CD4-positive, alpha-beta T cell treated with Interferon gamma for 1 hour (primary cell): ENCODE measurements at places on chromosomes 13 and 19.
A peak's percentile ranks its signal among the peaks of the same experiment; 100 is the strongest.

GRCh38 chr13:29878101-29878500 is 27.7 kb upstream of the UBL3 start:
- no peak for DNase-seq

DNA sequence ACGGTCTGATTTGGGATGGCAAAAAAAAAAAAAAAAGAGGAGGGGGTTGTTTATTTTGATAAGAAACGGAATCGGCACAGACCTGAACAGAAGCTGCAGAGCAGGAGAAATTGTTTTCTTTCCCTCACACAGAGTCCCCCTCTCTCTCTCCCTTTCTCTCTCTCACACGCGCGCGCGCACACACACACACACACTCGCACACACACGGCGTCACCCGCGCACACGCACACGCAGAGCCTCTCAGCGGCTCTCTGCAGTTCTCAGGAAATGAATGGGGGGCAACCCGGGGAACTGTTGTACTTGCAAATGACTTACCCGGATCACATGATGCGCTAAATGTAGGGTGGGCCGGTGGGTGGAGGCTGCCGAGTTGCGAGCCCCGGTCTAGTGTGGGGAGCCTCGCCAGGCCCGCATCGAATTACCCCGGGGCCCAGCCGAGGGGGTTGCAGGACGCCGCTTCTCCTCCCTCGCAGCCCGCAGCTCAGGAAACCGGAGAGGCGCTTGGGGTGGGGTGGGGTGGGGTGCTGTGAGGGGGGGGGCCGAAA is 475 bp downstream of the KLF12 start:
- DNase-seq, result peak; percentile 94

GRCh38 chr13:84951128-84951527 is 848.1 kb downstream of the SLITRK6 start:
- DNase-seq, result no peak

DNA sequence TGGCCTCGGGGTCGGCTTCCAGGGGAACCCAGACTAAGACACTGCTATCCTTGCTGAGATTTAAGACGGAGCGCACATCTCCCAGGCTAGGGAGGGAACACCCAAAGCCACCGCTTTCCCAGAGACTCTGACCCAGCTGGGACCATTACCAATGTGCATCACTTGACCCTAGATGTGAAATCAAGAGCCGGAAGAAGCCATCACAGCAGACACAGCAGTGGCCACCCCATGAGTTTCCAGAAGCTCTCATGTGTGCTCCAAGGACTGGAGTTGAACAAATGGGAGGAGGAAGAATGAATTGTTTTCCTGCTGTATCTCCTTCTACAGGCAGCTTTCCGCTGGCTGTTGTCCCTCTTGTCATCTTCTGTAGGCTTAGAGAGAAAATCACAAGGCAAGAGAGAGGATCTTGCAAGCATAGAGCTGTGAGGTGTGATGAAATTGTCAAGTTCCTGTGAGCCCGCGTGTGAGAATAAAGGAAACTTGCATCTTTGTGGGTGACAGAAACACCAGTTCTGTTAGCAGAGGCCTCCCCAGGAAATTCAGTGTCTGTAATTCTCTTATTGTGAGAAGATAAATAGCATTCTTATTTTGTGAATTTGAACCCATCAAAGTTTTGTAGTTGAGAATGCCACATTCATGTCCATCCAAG is 711.8 kb downstream of the UQCRFS1 start:
- DNase-seq, result no peak

DNA sequence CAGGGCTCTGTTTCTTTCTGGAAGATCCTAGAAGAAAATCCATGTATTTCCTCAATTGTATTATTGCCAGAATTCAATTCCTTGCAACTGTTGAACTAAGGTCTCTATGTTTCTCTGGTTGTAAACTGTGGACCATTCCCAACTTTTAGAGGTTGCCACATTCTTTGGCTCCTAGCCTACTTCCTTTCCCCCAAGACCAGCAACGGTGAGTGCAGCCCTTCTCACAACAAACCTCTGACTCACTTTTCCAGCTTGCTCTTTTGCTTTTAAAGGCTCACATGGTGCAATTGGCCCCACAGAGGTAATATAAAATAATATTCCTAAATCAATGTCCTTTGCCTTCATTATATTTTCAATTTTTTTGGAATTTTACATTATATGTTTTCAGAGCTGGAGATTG is 371.3 kb downstream of the SLITRK5 start:
- no peak for DNase-seq

- peak; percentile 89 for DNase-seq
Observed at GRCh38 chr19:42279902-42280814, 11.1 kb downstream of the CIC start.

DNA sequence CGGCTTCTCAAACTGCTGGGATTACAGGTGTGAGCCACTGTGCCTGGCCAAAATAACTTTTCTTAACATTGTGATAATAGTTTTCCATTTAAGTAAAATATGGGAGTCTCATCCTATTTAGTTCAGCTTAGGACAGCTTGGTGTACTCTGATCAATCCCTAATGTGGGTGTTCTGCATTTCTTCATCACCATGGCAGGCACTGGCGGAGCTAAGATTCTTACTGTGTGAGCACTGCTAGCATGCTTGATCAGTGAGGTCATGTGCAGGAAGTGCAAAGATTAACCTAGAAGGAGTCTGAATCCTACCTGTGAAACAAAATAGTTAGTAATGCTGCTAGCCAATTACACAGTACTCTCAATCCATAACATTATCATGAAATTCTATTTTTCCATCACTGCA is 1684.2 kb upstream of the SLC10A2 start:
- DNase-seq, result no peak

- DNase-seq, result no peak
Observed at GRCh38 chr13:44050450-44051063, 170.9 kb downstream of the LACC1 start.

DNA sequence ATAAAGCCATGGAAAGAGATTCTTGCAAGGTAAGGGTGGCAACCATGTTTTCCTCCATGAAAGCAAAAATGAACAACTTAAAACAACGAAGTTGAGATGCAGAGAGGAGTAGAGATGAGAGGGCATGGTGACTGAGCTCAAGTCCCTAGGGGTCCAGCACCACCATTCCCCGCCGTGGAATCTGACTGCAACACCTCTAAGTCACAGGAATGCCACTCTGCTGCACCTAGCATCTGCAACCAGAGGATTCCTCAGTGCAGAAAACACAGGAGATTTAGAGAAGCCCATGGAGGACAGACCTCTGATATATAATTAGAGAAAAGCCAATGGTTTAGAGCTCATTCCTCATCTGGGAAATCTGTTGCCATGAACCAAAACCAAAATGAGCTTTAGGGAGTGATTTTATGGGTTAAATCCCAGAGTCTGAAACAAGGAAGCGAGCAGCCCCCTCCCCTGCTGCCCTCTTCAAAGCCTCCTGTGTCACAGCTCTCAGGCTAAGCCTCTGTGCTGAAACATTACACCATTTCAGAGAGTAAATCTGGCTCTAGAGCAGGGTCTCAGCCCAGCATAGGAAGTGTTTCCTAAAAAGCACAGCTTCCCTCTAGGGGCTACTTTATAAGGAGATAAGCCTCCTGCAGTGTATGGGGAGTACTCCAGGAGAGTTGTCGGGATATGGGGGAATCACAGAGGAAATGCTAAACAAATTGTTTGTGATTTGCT is 1043.6 kb downstream of the UQCRFS1 start:
- no peak for DNase-seq

DNA sequence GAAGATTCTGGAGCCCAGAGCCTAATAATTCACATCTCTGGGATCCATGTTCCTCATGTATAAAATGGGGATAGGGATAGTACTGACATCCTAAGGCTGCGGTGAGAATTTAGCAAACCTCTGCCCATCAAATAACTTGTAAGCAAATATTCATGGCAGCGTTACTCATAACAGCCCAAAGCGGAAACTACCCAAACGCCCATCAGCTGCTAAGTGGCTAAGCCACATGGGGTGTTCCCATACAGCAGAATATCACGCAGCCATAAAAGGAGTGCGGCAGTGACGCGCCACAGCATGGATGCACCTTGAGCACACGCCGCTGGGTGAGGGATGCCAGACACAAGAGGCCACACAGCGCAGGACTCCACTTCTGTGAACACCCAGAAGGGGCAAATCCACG is 19.7 kb downstream of the VRK3 start:
- DNase-seq, result no peak

DNA sequence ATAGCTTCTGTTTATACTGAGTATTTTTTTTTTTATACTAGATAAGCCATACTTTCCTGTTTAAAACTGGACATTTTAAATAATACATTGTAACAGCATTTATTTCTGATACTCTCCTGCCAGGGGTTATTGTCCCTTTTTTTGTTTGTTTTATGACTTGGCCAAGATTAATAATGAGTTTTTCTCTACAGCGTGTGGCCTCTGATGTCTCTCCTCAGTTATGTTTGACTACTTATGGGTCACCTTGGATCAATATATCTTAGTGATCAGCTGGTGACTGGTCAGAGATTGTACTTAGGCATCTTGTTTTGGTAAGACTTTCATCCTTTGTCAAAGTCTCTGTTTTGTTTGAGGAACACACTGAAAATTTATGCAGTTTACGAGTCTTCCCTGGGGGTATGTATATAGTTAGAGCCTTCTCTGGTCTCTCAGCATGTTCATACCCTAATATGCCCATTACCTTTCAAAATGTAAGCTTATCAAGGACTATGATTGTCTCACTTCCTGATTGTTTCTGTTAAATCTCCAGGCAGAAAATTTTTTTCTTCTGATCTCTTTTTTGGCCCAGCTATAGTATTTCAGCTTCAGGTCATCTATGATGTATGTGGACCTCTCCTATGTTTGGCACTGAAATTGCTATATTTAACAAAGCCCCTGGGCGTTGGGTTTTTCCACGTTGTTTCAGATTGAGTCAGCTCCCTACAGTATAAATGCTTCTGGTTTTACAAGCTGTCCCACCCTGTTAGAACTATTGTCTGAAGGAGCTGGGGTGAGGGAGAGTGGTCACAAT is 87.9 kb downstream of the URI1 start:
- no peak for DNase-seq

GRCh38 chr19:23771761-23772674 is 13.3 kb upstream of the ZNF681 start:
- no peak for DNase-seq

DNA sequence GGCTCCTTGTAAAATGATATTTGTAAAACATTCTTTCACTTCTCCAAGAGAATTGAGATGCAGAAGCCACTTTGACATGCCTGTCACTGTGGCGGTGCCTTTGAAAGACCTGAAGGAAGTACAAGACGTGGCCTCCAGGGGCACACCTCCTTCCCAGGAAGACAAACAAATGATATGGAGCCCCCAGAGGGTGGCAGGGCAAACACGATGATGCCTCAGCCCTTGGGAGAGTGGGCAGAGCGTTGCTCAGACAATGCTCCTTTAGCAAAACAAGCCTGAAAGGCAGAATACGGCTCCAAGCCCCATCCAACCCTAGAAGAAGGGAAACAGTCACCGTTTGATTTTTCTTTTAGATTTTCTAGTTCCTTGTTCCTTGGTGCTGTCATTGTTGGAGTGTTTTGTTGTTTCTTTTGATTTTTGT is 9.2 kb upstream of the ATP12A start:
- DNase-seq, result no peak

DNA sequence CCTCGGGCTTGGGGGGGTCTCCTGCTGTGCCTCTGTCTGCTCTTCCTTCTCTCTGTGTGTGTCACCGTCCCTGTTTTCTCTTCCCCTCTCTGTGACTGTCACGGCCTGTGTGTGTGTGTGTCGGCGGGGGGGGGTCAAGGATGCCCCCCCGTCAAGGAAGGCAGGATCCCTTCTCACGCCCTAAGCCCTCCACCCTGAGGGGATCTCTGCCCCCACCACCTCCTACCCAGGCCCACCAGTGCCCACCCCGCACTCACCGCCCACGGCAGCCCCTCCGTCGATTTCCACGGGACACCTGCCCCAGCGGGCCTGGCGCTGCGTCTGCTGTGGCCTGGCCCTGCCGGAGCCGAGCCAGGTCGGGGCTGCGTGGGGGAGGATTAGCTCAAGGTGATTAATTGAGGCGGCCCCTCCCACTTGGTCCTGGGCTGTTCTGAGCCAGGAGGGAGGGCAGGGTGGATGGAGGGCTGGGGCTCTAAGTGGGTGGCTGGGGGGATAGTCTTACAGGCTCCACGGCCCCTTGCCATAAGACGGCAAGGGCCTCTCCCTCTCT is at the start of gene RAX2:
Gene RAX2, minus strand, starts transcription at position 323 of the 550 bp plus-strand sequence. CDS start 486 bp downstream, outside the sequence.
- DNase-seq, result no peak

GRCh38 chr13:95535243-95535642 is 17.3 kb upstream of the CLDN10 start:
- no peak for DNase-seq

GRCh38 chr19:44912854-44913253 is 1.6 kb upstream of the APOC1 start:
- no peak for DNase-seq

- no peak for DNase-seq
Observed at GRCh38 chr19:57110592-57111328, 9.0 kb upstream of the USP29 start.

GRCh38 chr13:59587030-59587429 is 576.7 kb downstream of the DIAPH3 start:
- no peak for DNase-seq

DNA sequence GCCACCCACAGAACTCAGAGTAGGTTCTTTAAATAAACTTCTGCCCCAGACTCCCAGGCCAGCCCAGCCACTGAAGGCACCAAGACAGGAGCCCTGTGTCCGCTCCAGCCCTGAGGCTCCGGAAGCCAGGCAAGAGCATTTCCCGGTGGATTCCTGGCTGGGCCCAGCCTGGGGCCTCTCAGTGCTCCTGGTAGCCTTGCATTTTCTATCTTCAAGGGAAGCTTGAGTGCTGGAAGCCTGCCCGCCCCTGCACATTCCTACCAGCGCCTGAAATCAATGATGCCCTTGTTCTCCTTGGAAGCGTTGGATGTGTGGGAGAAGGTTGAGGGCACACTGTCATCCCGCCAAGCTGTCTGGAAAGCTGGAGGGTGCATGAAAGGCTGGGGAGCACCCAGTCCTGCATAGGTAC is 70.3 kb downstream of the ALOX5AP start:
- DNase-seq, result no peak

DNA sequence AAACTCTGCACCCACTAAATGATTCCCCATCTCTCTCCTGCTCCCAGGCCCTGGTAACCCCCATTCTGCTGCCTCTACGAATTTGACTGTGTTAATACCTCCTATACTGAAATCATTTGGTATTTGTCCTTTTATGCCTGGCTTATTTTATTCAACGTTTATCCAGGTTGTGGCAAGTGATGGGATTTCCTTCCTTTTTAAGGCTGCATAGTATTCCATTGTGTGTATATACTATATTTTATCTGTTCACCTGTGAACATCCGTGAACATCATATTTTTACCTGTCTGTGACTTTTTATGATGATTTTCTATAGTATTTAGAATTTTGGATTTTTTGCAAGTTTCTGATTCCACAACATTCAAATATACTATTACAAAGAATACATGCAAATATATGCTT is 13.9 kb upstream of the CEBPG start:
- DNase-seq, result no peak

DNA sequence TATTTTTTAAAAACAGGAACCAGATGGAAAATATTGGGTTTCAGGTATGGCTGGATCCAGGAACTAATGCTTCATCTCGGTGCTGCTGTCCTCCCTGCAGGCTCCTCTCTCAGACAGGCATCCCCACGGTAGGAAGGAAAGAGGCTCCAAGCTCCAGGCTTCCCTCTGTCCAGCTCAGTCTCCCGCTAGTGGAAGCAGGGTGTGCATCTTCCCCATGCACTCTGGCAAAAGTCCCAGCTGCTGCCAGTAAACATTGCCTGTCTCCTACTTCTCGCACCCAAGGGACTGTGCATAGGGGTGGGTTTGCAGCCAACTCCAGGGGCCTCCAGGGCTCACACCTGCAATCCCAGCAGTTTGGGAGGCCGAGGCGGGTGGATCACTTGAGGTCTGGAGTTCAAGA is 29.2 kb downstream of the IL12RB1 start:
- DNase-seq, result no peak

GRCh38 chr13:72314210-72314609 is 413.2 kb downstream of the MZT1 start:
- no peak for DNase-seq

GRCh38 chr13:96248103-96248502 is 158.2 kb downstream of the HS6ST3 start:
- no peak for DNase-seq
